ENCODE measurements at places on chromosomes 2 and 18.
A peak's percentile ranks its signal among the peaks of the same experiment; 100 is the strongest.

GRCh38 chr2:148490840-148491439 lies 153.6 kb upstream of the EPC2 start:
- DNase-seq, result no peak

DNA sequence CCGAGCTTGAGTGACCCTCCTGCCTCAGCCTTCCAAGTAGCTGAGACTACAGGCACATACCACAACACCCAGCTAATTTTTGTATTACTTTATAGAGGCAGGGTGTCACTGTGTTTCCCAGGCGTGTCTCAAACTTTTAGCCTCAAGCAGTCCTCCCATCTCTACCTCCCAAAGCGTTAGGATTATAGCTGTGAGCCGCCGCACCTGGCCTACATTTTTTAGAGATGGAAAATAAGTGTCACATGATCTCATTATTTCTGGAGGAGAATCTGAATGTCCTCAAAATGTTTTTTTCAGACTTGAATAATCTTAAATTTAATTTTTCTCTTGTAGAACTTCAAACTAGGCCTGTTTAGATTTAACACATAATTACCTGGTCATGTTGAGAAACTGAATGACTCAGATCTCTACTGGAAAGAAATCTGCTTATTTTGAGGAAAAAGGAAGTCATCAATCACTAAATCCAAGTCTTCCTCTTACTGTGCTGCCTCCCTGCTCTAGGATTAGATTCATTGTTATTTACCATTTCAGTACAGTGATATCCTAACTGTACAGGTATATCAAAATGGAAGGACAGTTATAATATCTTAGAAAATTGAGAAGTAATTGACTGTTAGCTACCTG lies 92.4 kb downstream of the COX7A2L start:
- DNase-seq, result no peak

- DNase-seq, result peak; percentile 6
Observed at GRCh38 chr18:38459131-38459994, 893.8 kb upstream of the CELF4 start.

- DNase-seq, result no peak
Observed at GRCh38 chr2:227411990-227412350, 24.2 kb upstream of the SCYGR1 start.

DNA sequence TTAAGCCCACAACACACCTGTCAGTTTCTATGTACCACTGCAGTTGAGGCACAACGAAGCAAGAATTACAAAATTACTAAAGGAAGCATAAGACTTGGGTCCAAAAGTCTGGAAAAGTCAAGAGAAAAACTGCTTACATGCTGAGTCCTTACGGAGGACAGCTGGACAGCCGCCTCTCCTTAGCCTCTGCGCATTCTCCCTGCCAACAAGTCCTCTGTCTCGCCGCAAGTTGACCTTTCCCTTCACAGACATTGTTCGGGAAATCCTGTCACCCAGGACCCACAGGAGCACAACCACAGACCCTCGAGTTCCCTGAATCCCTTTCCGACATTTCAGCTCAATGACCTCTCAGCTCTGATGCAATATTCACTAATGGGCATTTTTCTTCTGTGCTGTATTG lies 525.4 kb upstream of the SALL3 start:
- no peak for DNase-seq

Measured in hippocampal formation (tissue), 2 donors.